Myocyte (in vitro differentiated cells): ENCODE measurements at places on chromosomes 5 and 9. TPM values are rescaled to one million over a fixed set of nuclear protein-coding genes. Genes with fewer than 3 reads are reported as not detected.

TAF11L5 gene
- total RNA-seq = not detected in 2 replicates

DNA sequence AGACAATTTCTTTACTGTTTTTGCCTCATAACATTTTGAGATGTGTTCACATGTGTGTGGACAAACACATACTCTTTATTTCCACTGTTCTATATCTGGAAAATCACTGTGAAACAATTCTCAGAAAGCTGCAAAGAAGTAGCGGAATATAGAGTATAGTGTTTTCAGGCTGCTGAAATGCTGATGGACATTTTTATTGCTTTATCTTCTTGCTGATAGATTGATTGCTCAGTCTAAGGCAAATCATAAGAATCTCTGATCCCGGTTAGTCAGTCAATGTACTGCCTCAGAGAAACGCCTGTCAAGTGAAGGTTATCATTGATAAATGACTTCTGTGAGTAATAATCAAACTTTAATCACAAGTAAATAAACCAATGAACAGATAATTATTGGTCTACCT lies 364.9 kb upstream of the CTNND2 start:
- DNase-seq = no peak

SLC2A8 gene
- total RNA-seq = 18.5 and 18.8 TPM in 2 replicates

LMX1B gene
- not detected in 2 replicates for total RNA-seq

RBM27 gene
- 18.0 and 21.9 TPM in 2 replicates for total RNA-seq

DNA sequence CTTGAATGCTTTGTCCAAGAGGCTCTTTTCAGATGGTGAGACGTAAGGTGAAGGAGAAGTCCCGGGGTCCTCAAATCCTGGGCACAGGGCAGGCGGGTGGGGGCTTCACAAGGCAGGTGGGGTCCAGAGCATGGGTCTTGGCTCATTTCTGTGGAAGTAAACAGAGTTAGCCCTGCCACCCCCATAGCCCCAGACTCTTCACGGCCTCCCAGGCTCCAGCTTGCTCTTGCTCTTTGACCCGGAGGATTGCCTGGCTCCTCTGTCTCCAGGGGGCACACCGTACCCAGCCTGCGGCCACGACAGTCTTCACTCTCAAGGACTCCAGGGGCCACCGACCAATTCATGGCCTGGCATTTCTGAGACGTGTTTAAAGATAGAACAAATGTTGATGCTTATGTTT lies 28.8 kb upstream of the POMT1 start:
- DNase-seq = no peak

GRCh38 chr9:94002316-94003140 lies 47.4 kb upstream of the BARX1 start:
- DNase-seq = peak; percentile 60

PCDHGA6 gene
- total RNA-seq = 0.88 and 1.8 TPM in 2 replicates

F2RL1 gene
- total RNA-seq = not detected in 2 replicates

- DNase-seq = no peak
Observed at GRCh38 chr5:95927927-95928723, 33.5 kb downstream of the ELL2 start.
